Fibroblast of skin of right biceps (primary cell): ENCODE measurements at places on chromosomes 16 and 17.

- no peak for DNase-seq
Measured at GRCh38 chr17:74403512-74404137, 28.3 kb upstream of the GPRC5C start.

DNA sequence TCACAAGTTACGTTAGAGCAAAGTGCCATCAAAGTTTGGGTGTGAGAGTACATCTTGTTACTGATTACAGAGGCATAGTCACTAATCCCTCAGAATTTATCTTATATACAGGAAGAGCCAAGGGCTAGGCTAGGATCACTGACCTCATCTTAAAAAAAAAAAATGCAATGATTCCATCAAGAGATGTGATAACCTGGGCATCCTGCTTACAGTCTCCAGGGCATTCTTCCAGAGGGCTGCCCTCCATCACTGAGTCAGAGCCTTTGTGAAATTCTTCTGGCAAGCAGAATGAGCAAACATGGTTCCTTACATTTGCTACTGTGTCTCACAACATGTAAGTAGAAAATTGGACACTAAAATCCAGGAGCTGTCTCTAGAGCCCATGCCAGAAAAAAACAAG, 410.6 kb downstream of the ZFHX3 start:
- DNase-seq, result peak; percentile 72

GRCh38 chr16:51757124-51757470, 606.0 kb upstream of the SALL1 start:
- no peak for DNase-seq

GRCh38 chr17:11742886-11743285, 144.6 kb downstream of the DNAH9 start:
- no peak for DNase-seq

GRCh38 chr17:31696184-31696602, 162.9 kb downstream of the COPRS start:
- peak; percentile 96 for DNase-seq

GRCh38 chr17:78539781-78540180, 37.4 kb downstream of the DNAH17 start:
- no peak for DNase-seq

- DNase-seq, result no peak
Measured at GRCh38 chr17:20092261-20092867, 83.2 kb downstream of the SPECC1 start.

GRCh38 chr16:10847176-10847575, 28.6 kb upstream of the TVP23A start:
- no peak for DNase-seq
